ENCODE measurements at places on chromosomes 3 and 15.

DNA sequence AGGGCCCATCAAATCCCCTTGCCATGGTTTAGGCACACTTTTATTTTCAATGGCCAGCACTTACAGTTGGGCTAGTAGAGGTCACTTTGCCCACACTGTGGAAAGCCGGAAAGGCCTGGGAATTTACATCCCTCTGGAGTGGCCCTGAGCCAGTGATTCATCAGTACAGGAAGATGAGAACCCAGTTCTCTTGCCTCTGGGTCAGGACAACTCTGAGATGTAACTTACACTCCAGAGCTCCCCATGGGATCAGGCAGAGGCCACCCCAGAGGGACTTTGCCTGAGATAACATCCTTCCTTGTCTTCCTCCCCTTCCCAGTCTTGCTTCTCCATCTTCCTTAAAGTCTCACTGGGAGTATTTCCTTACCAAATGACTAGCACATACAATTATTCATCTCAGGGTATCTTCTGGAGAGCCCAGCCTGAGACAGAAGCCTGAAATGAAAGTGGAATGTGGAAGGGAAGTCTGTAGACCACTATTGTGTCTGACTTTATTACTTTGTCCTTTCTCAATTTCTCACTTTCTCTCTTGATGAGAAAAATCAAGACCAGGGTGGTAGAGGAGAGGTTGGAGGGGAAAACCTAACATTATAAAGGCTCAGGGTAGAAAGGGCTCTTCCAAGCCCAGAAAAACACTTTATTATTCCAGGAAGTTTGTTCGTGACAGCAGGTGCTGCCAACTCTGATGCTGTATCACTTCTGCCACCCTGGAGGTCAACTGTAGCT, 220.8 kb downstream of the ZNF621 start:
- no peak for DNase-seq

DNA sequence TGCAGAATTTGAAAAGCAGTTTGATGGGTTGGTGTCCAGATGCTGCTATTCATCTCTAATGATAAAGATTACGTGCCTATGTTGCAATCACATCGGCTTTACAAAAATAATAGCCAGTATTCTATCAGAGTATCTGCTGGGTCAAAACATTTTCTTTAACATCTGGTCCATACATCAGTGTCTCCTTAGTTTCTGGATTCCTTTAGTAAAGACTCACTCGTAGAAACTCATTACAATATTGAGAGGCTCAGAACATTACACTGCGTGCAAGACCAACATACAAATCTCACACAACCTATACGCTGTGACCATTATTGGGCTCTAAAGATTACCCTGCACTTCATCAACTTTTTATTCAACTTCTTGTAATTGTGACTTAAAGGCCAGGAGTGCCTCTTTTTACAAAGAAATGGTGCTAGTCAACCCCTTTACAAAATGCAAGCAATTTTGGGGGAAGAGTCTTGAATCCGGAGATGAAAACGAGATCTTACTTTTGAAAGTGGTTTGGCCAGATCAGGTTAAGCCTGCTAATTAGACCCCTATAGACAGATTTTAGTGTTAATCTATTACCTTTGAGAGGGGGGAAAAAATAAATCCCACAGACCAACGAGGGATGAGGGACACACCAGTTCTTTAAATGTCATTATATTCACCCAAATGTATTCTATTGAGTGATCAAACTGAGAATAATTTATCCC, 2.9 kb downstream of the TRA2B start:
- no peak for DNase-seq

DNA sequence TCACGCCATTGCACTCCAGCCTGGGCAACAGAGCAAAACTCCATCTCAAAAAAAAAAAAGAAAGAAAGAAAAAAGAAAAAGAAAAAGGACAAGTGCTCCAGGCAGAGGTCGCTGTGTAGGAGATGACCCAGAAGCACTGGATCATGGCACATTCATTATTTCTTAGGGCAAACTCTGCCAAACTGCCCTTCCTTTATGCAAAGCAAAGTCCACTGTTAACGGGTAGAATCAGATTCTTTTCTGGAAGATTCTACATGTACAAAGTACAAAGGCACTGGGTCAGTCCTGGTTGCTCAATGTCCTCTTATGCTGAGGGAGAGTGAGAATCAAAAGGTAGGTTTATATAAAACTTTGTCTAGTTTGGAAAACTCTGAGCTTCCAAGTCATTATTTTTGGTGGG, 144.9 kb downstream of the FEZF2 start:
- no peak for DNase-seq

- DNase-seq: no peak
Observed at GRCh38 chr3:12303534-12303933, 14.7 kb downstream of the PPARG start.

Measured in left renal pelvis (tissue), 4 donors.